ENCODE measurements at places on chromosomes 16 and 17.

DNA sequence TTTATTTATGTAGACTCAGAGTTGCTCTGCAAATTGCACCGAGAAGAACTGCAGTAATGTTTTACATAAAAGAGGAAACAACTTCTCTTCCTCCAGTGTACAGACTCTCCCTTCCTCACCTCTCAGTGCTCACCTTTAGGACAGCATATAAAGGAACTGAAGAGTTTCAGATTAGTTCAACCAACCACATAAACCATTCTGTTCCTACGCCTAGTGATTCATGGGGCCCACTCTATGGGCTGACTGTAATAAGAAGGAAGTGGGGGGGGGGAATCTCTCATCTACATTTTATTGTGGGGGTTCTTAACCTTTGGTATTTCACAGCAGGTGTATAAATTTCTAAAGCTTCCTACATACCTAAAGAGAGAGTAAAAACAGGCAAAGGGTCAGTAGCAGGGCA lies 18.3 kb downstream of the ZSWIM7 start:
- peak; percentile 16 for DNase-seq

GRCh38 chr16:66254751-66255150 lies 111.7 kb upstream of the CDH5 start:
- DNase-seq, result no peak

DNA sequence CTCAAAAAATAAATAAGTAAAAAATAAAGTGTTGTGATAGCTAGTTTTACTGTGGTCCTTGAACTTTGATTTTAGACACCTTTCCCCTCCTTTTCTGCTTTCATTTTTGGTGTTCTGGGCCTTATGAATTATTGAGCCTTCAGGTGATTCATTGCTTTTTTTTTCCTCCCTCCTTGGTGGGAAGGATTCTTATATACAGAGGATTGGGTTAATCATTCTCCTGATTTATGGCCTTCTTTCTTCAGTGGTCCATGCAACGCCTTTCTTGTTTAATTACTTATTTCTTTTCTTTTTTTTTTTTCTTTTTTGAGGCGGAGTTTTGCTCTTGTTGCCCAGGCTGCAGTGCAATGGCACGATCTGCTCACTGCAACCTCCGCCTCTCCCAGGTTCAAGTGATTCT lies 8.0 kb upstream of the MYL4 start:
- DNase-seq, result no peak

- DNase-seq, result no peak
Observed at GRCh38 chr16:75065149-75065505, 51.5 kb downstream of the LDHD start.

DNA sequence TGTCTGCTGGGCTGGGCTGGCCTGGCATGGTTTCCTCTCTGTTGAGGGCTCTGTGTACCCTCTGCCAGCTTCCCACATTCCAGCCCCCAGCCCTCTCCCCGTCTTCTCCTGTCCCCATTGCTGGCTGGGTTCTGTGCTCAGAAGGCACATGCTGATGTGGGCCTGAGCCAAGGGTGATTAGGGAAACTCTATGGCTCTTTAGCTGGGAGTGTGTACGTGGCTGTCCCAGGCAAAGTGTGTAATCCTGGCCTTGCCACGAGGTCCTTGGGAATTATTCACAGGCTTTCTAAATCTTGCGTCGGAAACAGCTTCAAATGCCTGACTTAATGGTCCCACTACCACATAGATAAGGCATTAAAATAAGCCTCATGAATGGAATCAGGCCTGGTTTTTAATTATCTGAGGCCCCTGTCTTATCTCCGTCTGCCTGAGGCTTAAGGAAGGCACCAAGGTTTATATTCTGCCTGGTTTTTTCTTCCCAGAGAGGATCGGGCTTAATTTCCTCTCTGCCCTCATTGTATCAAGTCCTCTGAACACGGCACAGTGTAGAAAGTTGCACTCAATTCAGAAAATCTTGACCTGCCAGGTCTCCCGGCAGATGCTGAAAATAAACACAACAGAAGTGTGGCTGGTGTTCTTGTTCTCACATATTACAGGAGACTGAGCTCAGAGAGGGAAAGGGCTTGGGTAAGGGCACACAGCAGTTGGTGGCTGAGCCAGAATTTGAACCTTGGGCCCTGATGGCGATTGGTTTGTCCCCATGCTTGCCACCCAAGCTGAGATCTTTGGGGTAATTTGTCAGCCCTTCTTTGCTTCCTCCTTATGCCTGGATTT lies 52.9 kb upstream of the LGALS9 start:
- DNase-seq, result no peak

DNA sequence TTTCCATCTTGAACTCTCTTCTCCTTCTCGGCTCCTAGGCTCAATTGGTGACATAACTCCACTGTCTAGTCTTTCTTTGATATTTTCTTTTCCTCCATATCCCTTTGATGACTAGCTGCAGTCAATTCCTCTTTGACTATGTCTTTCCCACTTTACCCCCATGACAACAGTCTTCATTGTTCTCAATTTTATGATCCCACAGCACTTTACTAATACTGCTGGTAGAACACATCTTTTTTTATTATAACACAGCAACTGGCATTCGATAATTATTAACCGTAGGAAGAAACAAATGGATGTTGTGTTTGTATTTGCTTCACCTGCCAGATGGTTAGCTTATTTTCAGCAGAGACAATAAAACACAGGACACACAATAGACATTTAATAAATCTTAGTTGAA lies 1.3 kb downstream of the KRTAP3-3 start:
- no peak for DNase-seq

DNA sequence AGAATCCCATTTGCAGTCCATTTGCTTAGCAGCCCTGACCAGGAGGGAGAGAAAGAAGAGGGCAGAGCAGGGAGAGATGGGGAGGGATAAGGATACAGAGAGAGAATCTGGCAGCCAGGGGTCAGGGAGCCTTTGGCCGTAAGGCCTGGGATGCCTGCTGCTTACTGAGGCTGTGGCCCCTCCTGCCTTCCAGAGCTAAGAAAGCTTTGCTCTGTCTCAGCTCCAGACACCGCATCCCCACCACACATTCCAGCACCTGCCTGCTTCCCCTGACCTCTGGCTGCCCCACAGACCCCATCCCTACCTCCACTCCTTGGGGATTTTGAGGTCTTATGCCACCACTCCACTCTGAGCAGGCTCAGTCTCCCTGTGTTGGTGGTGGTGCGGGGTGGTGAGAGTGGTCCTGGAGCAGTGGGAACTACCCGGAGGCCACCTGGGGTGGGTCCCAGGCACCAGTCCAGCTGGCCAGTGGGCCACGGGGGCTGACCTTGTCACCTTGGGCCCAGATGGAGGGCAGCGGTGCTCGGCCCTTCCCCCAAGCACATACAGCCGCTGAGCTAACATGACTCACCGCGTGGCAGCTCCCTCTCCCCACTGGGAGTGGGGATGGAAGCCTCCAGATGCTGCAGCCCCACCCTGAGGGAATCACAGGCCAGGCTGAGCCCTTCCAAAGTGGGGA lies 58.3 kb downstream of the RAI1 start:
- no peak for DNase-seq

- DNase-seq, result no peak
Observed at GRCh38 chr16:53154513-53154912, 99.7 kb downstream of the CHD9 start.

DNA sequence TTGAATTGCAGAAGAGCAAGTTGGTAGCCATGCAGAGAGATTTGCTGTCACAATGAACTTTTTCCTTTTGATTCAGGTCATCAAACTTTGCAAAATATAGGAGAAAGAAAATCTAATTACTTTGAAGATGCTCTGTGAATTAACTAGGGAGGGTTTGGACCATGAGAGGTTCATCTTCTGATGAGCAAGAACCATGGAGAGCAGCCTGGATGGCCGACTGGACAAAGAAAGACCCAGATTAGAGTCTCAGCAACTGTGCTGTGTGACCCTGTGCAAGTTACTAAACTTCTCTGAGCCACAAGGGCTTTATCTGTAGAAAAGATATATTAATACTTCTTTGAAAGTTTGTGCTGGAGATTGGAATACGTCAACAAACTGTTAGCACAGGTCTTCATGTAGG lies 122.6 kb upstream of the ADAMTS18 start:
- DNase-seq, result no peak

GRCh38 chr17:76471498-76472257 lies 4.3 kb downstream of the AANAT start:
- DNase-seq, result no peak

DNA sequence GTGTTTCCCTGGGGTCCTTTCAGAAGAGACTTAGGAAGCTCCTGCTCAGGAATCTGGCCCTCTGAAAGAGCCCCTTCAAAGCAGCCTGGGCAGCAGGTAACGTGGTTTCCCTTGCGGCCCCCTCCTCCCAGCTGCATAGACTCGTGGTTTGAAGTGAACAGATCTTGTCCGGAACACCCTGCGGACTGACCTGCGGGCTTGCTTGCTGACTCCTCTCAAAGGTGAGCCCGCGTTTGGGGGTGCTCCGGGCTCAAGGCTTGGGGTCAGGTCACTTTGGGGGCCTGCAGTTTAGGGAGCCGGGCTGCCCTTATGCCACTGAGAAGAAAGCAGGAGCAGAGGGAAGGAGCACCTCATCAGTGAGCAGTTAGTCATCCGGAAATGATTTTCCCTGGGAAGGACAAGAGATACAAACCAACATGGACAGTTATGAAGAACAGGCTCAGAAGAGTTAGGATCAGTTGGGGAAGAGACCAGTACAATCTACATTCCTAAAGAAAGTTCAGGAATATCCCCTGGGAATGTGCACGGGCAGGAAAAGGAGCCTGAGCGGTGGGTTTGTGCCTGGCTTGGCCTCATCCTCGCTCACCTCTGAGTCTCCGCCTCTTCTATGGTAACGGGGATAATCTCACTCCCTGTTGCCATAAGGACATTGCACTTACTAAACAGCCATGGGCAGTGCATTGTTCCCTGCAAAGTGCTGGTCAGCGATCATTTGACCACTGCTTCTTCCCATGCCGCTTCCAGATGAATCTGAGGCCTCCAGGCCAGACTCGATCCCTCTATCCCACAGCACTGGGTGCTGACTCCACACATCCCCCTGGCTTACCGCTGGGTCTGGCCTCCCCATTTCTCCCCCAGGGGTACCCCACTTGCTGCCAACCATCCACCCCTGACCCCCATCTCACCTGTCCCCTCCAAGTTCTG lies 10.0 kb downstream of the LDHD start:
- no peak for DNase-seq

- no peak for DNase-seq
Observed at GRCh38 chr16:16096121-16096857, 127.0 kb downstream of the ABCC6 start.

DNA sequence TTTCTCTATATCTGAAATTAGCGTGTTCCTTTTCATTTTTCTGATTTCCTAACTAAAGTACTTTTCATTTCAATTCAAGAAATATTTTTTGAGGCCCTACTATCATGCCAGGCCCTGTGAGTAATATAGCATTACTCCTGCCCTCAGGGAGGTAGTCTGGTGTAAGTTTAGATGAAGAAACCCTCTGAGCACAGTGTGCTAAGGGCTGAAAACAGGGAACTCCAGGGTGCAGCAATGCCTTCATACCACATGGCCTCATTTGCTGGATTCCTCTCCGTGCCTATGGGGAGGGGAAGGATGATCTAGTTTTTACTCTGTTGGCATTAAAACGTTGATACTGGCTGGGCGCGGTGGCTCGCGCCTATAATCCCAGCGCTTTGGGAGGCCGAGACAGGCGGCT lies 4.7 kb downstream of the COQ9 start:
- no peak for DNase-seq

DNA sequence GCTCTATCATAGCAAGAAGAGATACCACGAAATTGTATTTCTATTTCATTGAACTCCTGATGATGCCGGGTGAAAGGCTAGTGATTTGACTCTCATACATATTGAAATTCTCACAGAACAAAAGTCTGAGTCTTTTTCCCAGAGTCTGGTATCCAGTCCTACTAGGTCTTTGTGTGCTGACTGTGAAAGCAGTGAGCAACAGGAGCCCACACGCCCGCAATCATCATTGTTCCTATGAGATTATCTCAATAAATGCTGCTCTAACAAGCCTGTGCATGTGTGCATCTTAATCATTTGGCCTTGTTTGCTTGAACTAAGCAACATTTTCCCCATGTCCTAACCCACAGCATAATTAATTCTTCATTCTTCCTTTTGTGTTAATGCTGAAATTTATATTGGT lies 1466.0 kb downstream of the CDH11 start:
- DNase-seq, result no peak

- no peak for DNase-seq
Observed at GRCh38 chr16:19284207-19284606, 1.3 kb upstream of the CLEC19A start.

DNA sequence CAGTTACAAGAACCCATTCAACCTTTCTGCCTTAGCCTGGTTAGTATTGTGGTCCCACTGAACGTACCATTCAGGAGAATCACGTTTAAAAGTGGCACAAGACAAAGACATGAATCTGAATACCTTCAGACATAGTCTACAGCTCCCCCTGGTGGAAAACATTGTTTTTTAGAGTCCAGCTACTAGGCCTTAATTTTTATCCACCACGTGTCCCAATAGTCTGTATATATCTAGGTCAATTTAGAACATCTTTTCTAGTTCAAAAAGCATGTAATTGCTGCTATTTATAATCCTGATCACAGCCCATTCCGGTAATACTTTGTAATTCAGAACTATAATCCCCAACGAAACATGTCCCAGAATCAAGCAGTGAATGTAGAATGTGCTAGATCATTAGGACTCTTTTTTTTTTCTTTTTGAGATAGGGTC lies 13.7 kb upstream of the GUCY2D start:
- no peak for DNase-seq

DNA sequence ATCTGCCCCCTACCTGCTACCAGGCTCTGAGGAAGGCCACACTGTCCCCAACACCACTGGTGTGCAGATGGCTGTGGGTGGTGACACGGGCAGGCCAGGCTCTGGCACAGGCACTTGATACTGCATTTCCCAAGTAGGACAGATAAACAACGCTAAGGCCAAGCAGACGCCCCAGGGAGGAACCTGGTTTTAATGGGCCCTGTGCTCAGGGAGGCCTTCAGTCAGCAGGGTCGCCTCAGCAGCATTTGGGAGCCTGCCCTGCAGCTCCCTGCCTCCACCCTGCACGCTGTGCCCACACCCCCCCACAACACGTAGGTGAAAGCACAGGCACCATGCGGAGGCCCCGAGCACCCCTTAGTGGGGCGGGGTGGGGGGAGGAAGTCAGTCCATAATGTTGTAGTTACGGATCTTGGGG lies 3.3 kb upstream of the FASN start:
- no peak for DNase-seq

DNA sequence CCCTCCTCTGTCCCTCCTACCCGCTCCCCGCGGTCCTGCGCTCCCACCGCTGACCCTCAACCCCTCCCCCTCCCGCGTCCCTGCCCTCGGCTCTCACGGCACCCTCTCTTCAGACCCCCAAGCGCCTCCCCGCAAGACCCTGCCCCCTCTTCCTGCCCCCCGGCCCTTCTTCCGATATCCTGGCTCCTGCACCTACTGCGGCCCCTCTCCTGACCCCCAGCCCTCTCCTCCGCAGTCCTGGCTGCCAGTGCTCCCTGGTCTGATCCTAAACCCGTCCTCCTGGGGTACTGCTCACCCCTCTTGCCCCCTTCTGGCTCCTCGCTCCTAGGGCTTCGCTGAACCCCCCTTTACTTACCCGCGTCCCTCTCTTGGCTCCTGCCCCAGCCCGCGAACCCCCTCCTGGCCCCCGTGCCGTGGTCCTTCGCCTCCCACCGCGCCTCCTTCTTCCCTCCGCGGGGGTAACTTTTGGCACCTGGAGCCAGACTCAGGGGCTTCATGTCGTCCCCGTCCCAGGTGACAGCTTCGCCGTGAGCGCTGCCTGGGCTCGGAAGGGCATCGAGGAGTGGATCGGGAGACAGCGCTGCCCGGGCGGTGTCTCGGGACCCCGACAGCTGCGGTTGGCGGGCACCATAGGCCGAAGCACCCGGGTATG lies 839 bp downstream of the NKD1 start:
- DNase-seq, result no peak

- DNase-seq, result no peak
Observed at GRCh38 chr16:78147911-78148401, 48.5 kb downstream of the WWOX start.

All from activated CD4-positive, alpha-beta T cell treated with anti-CD3 and anti-CD28 coated beads for 24 hours (primary cell).